ENCODE measurements at places on chromosomes 1 and 21. TPM values are rescaled to one million over a fixed set of nuclear protein-coding genes. Genes with fewer than 3 reads are reported as not detected.
A peak's percentile ranks its signal among the peaks of the same experiment; 100 is the strongest.

The SAMD13 gene
- 1.9 TPM for total RNA-seq

The NBPF15 gene
- total RNA-seq, result 9.4 TPM

The GJA8 gene
- total RNA-seq, result not detected

The FCRL3 gene
- 1.0 TPM for total RNA-seq

The SFN gene
- total RNA-seq, result not detected

The AP4B1 gene
- 10.8 TPM for total RNA-seq

The RHD gene
- not detected for total RNA-seq

DNA sequence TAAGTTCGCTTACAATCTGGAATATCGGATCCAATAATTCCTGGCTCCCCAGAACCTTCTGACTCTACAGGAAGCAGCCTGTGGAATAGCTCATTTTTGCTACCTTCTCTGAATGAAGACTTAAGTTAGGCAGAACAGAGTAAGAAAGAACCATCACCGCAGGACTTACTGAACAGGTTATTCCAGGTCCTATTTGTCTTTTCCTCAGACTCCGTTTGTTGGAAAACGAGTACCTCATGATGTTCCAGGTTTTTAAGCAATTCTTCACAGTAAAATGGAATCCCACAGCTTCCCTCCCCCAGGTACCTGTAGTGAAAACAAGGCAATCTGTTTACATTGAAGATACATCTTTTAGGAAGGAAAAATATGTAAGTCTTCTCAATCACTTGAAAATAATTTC lies 59.8 kb downstream of the ADCY10 start:
- no peak for DNase-seq

- no peak for DNase-seq
Observed at GRCh38 chr1:69312055-69312732, 255.5 kb upstream of the LRRC7 start.

GRCh38 chr1:181545395-181545794 lies 62.1 kb downstream of the CACNA1E start:
- no peak for DNase-seq

DNA sequence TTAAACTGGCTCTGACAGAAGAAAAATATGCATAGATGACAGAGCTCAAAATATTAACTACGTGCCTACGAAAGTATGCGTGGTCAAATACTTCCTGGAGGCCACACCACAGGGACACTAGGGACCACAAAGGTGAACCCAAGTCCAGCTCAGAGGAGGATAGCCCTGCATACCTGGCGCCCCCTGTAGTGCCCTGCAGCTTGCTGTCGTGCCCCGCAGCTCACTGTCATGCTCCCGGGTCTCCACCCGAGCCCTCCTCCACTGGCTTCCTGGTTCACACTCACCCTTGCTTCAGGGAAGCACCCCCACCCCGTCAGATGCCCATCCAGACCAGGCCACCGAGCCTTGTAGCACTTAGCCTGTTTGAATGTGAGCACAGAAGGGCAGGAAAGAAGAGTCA lies 16.7 kb upstream of the NADK start:
- no peak for DNase-seq

GRCh38 chr1:62057641-62058290 lies 136.9 kb upstream of the L1TD1 start:
- DNase-seq, result no peak

DNA sequence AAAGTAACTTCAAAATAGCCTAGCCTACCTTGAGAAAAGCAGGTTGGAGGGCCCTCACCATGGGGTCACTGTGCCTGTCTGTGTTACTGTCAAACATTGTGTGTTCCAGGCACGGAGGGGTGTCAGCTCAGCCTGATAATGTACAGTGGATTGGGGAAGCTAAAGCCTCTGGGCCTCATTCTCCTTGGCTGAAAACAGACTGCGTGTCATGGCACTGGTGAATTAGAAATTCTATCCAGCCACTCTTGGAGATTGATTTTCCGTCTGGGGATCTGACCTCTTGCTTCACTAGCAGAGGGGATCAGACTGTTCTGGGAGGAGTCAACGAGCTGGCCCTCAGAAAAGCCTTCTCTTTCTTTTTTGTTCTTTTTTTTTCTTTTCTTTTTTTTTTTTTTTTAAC lies 123.5 kb upstream of the HOOK1 start:
- DNase-seq, result peak; percentile 46

GRCh38 chr1:213154056-213154685 lies 103.1 kb downstream of the RPS6KC1 start:
- DNase-seq, result no peak

GRCh38 chr1:226384040-226384439 lies 23.9 kb downstream of the PARP1 start:
- DNase-seq, result no peak

- DNase-seq, result peak; percentile 80
Observed at GRCh38 chr21:38355992-38356781, 99.4 kb downstream of the KCNJ15 start.

DNA sequence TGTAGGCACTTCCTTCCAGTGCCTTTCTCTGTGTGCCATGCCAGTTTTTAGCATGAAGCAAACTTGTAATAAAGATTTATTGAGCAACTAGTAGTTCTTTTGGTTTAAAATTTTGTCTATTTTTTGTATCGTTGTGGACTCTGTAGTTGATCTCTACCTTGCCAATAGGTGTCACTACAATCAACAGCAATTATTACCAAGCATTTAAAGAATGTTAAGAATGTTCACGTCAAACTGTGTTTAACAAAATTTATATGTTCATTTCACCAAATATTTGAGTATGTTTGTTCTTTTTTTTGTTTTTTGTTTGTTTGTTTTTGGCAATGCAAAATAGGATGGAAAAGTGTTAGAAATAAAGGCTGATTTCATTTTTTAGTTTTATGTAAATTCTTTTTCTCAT lies 208.1 kb downstream of the PATJ start:
- no peak for DNase-seq

GRCh38 chr1:58430421-58431275 lies 115.9 kb downstream of the OMA1 start:
- DNase-seq, result no peak

DNA sequence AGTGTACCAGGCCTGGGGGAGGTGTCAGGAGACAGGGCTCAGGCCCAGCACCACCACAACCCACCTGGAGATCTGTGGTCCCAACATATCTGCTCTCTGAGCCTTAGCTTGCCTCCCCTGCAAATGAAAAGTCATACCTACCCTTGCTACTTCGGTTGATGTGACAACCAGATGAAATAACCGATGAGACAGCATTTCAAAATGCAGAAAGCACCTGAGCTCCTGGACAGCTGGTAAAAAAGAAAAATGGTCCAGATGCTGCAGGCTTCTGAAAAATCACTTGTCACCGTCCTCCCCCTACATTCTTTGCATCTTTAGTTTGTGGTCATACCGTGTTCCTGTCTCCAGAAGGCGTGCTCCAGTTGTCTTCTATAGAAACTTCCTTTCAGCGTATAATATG lies 52.0 kb upstream of the COA6 start:
- no peak for DNase-seq

DNA sequence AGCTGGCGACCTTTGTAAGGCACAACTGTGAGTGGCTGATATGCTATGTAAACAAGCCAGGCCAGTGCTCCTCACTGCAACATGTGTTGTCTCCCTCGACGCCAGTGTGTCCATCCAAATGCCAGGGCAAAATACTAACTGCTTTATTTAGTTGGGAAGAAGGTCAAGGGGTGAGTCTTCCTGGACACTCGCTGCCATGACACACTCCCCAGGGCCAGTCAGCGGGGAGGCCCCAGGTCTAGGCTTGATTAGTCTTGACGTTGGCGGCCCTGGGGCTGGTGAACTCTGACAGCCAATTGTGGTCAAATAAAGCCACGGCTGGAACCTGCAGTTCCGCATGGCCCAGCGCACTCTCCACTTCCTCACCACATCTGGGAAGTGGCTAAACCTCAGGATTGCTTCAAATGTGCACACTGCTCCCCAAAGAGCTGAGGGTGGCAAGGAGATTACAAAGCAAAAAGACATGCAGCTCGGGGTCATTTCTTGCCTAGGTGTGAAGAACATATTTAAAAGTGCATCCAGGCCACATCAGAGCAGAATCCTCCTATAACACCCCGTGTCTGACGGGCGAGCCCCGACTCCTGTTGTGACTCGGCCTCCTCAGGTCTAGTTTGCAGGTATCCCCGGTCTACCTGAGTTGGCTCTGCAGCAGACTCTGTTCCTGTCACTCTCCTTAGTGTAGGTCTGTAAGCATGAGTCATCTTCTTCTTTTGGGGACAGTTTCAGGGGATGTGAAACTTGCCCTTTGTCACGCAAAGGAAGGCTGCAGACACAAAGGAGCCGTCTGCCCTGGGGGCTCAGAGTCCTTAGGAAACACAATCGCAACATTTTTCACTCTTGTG lies 183.5 kb downstream of the RUNX1 start:
- DNase-seq, result no peak

DNA sequence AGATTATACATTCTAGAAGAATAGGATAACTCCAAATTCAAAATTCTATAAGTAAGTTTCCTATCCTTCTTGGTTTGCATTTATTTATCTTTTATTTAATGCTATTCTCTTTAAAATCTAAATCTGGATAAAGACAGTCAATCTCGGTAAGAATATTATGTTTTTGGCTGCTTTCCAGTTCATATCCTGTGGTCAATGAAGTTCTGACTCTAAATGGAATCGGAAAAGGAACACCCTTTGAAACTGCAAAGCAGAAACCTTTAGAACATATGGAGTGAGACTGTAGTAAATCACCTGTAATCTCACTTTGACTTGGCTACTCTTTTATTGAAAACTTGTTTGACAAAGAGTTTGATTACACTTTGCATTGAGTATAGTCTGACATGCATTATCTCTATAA lies 85.2 kb downstream of the KIFAP3 start:
- no peak for DNase-seq

DNA sequence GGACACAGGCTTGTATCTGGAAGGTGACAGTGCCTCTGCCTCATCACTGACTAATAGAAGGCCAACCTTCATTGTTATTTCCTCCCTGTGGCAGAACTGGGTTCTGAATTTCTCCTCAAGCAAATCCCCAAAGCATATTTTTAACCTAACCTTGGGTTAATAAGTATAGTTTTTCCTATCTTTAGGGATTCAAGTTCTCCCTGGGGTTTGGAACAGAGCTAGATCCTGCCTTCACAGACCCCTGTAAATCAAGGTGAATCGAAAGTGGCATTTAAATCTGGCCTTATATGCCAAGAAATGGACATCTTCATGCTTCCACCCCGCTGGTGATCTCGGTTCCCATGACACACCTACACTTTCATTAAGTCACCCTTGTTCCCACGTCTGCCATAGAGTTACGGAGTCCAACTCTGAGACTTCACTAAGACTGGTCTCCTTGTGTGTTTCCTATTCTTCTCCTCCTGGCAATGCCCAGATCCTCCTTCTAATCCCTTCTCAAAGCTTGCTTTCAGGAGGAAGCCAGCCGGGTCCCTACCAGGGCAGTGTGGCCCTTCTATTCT lies 4.3 kb upstream of the CHI3L2 start:
- no peak for DNase-seq

GRCh38 chr1:83694449-83694848 lies 304.5 kb downstream of the TTLL7 start:
- no peak for DNase-seq

- DNase-seq, result no peak
Observed at GRCh38 chr1:11746092-11746491, 10.2 kb downstream of the AGTRAP start.

- DNase-seq, result no peak
Observed at GRCh38 chr1:222441066-222441465, 106.8 kb downstream of the HHIPL2 start.

- DNase-seq, result no peak
Observed at GRCh38 chr1:212506666-212507065, 73.9 kb downstream of the NENF start.

DNA sequence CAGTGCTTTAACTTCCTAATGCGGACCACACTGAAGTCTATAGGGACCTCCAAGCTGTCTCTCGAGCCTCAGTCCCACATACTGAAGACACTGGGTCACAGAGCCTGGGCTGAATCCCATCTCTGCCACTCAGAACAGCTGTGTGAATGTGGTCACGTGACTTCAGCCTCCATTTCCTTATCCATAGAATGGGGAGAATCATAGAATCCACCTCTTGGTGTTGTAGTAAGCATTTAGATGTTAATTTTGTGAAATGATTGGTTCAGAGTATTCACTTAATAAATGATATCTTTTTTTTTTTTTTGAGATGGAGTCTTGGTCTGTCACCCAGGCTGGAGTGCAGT lies 41.2 kb upstream of the LYST start:
- DNase-seq, result no peak

- no peak for DNase-seq
Observed at GRCh38 chr1:46592823-46593222, 11.2 kb downstream of the MKNK1 start.

DNA sequence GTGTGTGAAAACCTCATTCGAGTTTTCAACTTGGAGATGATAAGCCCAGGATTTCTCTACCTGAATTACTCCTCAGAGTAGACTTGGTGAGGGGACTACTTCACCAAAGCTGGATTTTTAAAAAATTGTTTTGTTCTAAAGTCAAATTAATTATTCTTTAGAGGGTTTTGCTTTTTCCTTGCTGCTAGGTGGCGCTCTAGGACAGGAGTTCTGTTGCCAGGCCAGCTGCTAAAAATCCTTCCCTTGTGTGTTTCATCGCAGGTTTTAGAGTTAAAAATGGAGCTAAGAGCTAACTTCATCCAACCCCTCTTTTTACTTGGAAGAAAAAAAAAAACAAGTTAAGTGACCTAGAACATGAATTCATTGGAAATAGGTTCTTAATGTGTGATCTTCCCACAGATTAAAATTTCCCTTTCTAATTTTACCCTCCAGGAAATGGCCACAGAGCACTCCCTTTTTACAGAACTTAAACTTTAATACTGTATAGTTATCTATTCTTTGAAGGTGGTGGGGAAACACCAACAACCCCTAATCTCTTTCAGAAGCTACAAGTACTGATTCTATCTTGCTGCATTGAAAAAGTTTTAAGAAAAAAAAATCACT lies 36.7 kb upstream of the FAM163A start:
- DNase-seq, result no peak

DNA sequence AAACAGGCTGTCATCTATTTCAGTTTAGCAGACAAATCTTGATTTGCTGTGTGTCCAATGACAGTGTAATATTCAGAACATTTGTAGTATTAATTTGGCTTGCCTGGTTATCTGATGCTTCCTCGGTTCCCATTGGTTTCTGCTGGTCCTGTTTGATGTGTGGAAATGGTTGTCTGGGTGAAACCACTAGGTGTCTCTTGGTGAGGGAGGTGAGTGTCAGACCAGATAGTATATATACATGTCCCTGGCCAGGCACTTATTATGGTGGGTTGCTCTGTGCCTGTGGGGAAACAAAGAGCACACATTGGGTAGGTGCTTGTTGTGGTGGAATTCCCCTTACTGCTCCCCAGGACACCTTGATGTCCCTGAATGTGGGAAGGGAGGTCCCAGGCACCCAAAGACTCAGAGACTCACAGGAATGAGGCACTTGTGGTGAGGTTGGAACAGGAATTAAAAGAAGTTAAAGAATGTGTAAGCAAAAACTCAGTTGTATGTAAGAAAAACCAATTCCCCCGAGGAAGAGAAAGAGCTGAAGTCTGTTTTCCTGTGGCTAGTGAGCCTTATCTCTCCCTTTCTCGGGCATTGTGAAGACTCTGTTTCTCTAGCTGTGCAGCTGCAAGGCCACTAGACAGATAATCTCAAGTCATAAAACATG lies 1519.1 kb downstream of the BRINP3 start:
- no peak for DNase-seq

GRCh38 chr1:119686661-119687060 lies 25.1 kb upstream of the PHGDH start:
- no peak for DNase-seq

GRCh38 chr1:169610108-169610507 lies 19.8 kb downstream of the SELP start:
- DNase-seq, result no peak

- DNase-seq, result peak; percentile 22
Observed at GRCh38 chr1:62068416-62068843, 126.2 kb upstream of the L1TD1 start.

GRCh38 chr1:182995894-182996293 lies 27.3 kb upstream of the LAMC1 start:
- no peak for DNase-seq

GRCh38 chr1:41646186-41646585 lies 161.7 kb upstream of the EDN2 start:
- DNase-seq, result no peak

All from heart left ventricle (tissue), 16 donors.